ENCODE measurements at places on chromosomes 4 and X. TPM values are rescaled to one million over a fixed set of nuclear protein-coding genes. Genes with fewer than 3 reads are reported as not detected.

The TMEM35A gene
- total RNA-seq: 0.52 TPM

The SMR3B gene
- not detected for total RNA-seq

The FABP2 gene
- total RNA-seq: not detected

The BEX3 gene
- total RNA-seq: 207 TPM

The TAF7L gene
- 0.26 TPM for total RNA-seq

The NDNF gene
- 35.4 TPM for total RNA-seq

The ANXA10 gene
- not detected for total RNA-seq

The GLUD2 gene
- 2.3 TPM for total RNA-seq

The TBX22 gene
- not detected for total RNA-seq

The PPARGC1A gene
- total RNA-seq: 21.4 TPM

The ADH7 gene
- not detected for total RNA-seq

The G3BP2 gene
- total RNA-seq: 145 TPM

The UBE2K gene
- 29.3 TPM for total RNA-seq

The CCDC120 gene
- 0.91 TPM for total RNA-seq

The TKTL2 gene
- under 0.01 TPM for total RNA-seq

The FRAS1 gene
- 0.11 TPM for total RNA-seq

The MGARP gene
- 49.7 TPM for total RNA-seq

The TCEAL2 gene
- 2.6 TPM for total RNA-seq

The GC gene
- not detected for total RNA-seq

The LDB2 gene
- total RNA-seq: 3.9 TPM

The TRIM2 gene
- total RNA-seq: 40.6 TPM

The KLHL15 gene
- 19.7 TPM for total RNA-seq

The F8A2 gene
- not detected for total RNA-seq

The KCNE5 gene
- 0.11 TPM for total RNA-seq

The GPM6B gene
- 3.5 TPM for total RNA-seq

The SYTL5 gene
- under 0.01 TPM for total RNA-seq

The CDS1 gene
- total RNA-seq: under 0.01 TPM

The PCYT1B gene
- 0.26 TPM for total RNA-seq

The CHRDL1 gene
- 1.2 TPM for total RNA-seq

The CXCL1 gene
- total RNA-seq: 9.4 TPM

The RTL5 gene
- 1.1 TPM for total RNA-seq

The ARX gene
- not detected for total RNA-seq

The CDX4 gene
- not detected for total RNA-seq

The ZNF674 gene
- total RNA-seq: 6.8 TPM

The UBL4A gene
- 28.0 TPM for total RNA-seq

The PASD1 gene
- total RNA-seq: not detected

The BTK gene
- total RNA-seq: not detected
